Panc1 (cell line): ENCODE measurements at places on chromosomes 12 and 14.

- no peak for DNase-seq
Observed at GRCh38 chr14:102593825-102594137, 1.3 kb downstream of the RCOR1 start.

GRCh38 chr14:89418976-89419375 lies 1.9 kb upstream of the FOXN3 start:
- no peak for DNase-seq

DNA sequence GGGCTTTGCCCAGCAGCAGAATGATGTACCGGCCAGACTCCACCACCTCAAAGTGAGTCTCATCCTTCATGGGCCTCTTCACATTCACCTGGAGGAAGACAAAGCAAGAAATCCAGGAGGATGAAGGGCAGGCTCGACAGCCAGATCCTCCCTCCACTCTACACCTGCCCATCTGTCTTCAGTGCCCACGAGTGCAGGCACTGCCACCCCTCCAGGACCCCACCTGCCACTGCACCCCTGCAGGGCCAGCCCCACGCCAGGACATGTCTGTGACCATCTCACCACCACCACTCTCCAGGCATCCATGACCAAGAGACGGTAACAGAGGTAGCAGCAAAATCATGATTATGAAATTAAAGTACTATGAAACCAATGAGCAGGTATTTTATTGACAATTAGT lies 84.3 kb upstream of the ANO2 start:
- no peak for DNase-seq

- DNase-seq = no peak
Observed at GRCh38 chr12:19654650-19655376, 215.5 kb downstream of the AEBP2 start.

DNA sequence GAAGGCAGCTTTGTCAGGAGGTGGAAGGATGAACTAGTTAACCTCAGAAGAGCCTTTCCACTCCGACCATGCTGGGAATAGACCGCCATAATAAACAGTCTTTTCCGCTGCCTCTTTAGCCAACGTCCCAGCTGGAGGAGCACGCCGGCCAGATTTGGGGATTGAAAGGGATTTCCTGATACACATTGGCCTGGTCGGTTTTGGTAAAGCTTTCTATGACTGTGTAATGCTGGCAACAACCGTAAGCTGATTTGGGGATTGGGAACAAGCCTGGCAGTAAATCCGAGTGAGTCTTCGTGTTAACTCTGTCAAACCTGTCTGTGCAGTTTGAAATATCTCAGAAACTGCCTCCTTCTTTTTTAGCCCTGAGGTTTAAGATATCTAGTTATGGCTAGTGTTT lies 87.0 kb downstream of the DAD1 start:
- no peak for DNase-seq
